ENCODE measurements at places on chromosomes 1 and 21.
A peak's percentile ranks its signal among the peaks of the same experiment; 100 is the strongest.

DNA sequence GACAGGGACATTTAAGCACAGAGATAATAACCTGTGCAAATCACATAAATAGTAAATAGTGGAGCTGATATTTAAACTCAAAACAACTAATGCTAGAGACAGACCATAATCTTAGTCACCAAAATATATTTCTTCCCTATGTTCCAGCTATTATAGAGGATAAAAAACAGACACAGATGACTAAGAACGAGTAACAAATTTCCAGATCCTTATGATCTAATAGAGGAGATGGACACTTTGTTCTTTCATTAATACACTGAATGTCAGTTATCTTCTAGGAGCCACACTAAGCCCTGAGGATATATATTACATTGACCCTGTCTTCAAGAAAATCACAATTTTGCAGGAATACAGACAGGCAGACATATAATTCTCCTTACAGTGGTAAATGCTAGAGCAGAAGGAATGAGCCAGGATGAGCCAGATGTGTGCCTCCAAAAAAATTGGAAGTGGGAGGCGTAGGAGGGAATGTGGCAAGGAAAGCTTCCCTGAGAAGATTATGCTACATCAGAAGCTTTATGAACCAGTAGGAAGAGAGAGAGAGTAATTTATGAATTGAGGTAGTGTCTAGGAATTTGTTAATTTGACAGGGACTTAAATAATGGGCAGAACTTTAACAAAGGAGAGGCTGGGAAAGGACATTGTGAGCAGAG is 395.4 kb upstream of the BEND5 start:
- DNase-seq, result no peak

- no peak for DNase-seq
Measured at GRCh38 chr1:23667411-23667810, 24.2 kb upstream of the RPL11 start.

GRCh38 chr1:79657951-79658658 is 651.6 kb upstream of the ADGRL4 start:
- DNase-seq, result no peak

- DNase-seq, result no peak
Measured at GRCh38 chr1:108758796-108759195, 12.3 kb downstream of the STXBP3 start.

DNA sequence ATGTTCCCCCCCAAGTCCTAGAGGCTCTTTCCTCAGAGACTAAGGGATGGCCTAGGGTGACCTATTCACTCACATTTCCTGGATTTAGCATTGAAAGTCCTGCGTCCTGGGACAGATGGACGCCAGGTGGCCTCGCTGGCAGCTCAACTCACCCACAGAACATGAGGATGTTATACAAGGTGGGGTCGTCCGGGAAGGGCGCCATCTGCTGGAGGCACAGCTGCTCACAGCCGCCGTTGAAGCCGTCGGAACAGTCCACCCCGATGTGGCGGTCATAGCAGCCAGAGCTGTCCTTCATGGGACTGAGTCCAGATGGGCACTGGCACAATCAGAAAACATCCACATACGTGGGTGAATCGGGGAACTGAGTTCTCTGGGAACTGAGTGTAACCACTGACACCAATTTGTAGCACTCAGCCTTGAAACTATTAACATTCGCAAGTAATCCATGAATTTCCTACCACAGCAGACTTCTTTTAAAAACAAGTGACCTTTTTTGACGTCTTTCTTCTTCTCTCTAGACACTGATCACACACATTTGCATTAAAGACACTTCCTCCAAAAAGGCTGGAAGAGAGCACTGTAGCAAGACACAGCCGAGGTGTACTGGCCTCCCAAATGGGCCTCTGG is 215.4 kb downstream of the ASTN1 start:
- no peak for DNase-seq

GRCh38 chr1:110214454-110215404 is 4.6 kb downstream of the KCNC4 start:
- DNase-seq, result no peak

DNA sequence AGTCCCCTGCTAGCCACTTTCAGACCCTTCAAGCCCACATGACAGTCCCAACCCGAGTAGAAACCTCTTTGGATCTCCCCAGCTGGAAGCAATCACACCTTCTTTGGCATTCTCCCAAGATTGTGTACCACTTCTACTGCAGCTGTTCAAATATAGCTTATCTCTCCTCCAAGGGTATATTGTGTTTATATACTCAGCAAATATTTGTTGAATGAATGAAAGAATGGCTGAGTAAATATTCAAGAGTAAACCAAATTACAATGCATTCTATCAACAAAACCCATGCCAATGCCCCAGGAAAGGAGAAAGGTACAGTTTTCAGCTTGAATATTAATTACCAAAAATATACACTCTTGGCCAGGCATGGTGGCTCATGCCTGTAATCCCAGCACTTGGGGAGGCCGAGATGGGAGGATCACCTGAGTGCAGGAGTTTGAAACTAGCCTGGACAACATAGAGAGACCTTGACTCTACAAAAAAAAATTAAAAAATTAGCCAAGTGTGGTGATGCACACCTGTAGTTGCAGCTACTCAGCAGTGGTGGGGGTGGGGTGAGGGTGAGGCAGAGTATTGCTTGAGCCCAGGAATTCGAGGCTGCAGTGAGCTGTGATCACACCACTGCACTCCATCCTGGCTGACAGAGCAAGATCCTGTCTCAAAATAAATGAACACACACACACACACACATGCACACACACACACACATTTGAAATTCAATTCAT is 68.5 kb downstream of the NIBAN1 start:
- no peak for DNase-seq

GRCh38 chr21:34518301-34518700 is 6.3 kb upstream of the KCNE1 start:
- DNase-seq, result no peak

- no peak for DNase-seq
Measured at GRCh38 chr1:200731654-200732332, 6.9 kb upstream of the CAMSAP2 start.

GRCh38 chr21:33013626-33014025 is 12.1 kb upstream of the OLIG2 start:
- DNase-seq, result no peak

- no peak for DNase-seq
Measured at GRCh38 chr1:19651141-19651737, 7.1 kb downstream of the NBL1 start.

GRCh38 chr1:207401578-207401977 is 52.5 kb upstream of the CR2 start:
- no peak for DNase-seq

GRCh38 chr1:11728126-11728806 is 7.7 kb upstream of the AGTRAP start:
- no peak for DNase-seq

GRCh38 chr1:221963742-221964141 is 221.9 kb upstream of the DUSP10 start:
- no peak for DNase-seq

- DNase-seq, result no peak
Measured at GRCh38 chr1:34984435-34984792, 733 bp downstream of the TMEM35B start.

DNA sequence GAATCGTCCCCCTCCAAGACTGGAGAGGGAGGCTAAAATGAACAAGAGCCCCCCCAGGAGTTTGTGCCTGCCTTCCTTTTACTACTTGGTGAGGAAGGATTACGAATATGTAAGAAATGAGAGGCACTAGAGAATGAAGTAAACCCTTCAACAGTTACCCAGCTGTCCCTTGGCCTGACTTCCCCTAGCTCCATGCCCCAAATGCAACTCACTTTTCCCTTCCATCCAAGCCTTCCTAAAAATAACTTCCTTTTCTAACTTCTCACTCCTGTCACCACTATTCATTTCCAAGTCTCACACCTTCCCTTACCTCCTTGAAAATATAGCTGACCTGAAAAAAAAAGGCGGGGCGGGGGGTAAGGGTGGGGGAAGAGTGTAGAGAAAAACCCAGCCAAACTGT is 96.6 kb upstream of the HNRNPU start:
- no peak for DNase-seq

GRCh38 chr1:11280719-11281376 is 7.8 kb downstream of the UBIAD1 start:
- peak; percentile 23 for DNase-seq

DNA sequence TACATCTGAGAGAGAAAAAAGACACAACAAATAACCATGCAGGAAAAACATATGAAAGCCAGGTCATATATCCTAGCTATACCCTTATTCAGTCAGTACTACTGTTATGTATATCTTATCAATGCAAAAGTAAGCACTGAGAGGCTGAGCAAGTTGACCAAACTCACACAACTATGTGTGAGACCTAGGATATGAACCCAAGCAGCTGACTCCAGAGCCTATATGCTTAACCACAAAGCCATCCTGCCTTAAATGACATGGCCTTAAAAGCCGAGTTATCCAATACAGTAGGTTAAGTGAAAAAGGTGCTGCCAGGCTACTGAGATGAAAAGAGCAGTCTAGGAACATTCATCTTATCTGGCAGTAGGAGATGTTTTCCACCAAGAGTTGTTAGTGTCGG is 151.6 kb downstream of the RERE start:
- DNase-seq, result no peak

GRCh38 chr1:23799570-23800399 is 769 bp downstream of the GALE start:
- DNase-seq, result peak; percentile 20

- no peak for DNase-seq
Measured at GRCh38 chr1:28631713-28632112, 11.2 kb downstream of the TAF12 start.

- DNase-seq, result no peak
Measured at GRCh38 chr1:9901148-9902059, 8.7 kb downstream of the CTNNBIP1 start.

DNA sequence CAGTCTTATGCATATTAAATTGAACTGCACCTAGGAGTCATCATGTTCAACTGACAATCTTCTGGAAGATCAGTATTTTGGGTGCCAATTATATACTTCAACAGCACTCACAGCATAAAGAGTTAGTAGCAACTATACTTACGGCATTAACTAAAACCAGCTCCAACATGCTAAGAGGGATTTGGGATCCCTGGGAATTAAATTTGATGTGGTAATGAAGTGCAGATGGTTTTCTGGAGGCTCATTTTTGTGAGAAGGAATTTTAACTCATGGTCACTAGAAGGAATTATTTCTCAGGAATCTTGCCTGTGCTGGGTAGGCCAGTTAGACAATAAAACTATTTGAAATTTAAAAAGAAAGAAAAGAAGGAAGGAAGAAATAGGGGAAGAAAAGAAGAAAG is 18.3 kb downstream of the IFI44 start:
- DNase-seq, result no peak

DNA sequence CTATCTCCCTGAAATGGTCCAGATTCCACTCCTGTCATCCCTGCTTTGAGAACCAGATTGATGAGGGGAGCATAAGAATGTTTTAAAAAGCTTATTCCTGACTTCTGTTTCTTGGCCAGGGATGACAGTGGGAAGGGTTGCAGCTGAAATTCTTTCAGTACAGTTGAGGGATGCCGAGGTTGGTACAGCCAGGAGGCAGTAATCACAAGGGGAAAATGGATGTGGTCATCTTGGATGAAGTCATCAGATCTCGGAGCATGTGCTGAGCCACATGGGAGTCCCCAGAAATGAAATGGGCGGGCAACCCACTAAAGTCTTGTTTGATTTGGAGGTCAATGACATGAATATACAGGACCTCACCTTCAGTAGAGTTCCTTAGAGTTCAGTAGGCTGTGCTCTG is 18.7 kb upstream of the PLA2G2E start:
- DNase-seq, result no peak

DNA sequence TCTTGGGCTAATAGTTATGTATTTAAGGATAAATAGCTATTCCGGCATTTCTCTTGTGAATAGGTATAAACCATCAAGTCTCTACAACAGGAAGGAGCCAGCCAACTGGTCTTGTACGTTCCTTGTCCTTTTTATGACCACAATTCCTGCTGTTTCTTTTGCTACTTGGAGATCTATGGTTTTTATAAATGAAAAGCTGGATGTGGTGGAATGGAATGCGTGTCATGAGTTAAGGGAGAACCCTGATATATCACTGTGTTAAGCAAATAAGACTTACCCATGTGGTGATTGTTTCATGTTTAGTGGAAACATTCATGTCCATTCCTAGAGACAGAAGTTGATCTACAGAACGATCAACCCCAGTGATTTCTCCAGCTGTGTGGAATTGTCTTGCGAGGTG is 282.1 kb downstream of the RPS6KC1 start:
- no peak for DNase-seq

GRCh38 chr1:155970531-155971167 is 7.7 kb downstream of the ARHGEF2 start:
- peak; percentile 50 for DNase-seq

- DNase-seq, result no peak
Measured at GRCh38 chr21:16072221-16072620, 342.4 kb downstream of the USP25 start.

DNA sequence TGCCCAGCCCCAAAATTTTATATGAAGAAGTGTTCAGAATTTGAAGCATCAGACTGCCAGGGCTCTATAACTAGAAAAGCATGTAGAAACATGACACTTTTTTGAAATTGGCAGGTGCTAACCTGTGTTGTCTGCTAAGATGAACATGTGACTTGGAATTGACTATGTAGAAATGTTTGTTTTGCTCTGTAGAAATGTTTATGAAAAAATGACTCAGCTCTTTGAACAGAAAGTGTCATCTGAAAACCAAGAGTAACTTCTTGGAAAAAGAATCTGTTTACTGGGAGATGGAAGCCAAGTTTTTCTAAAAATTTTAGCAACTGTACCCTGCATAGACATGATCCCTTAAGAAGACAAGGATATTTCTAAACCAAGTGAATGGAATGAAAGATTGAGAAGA is 59.2 kb downstream of the LHX9 start:
- no peak for DNase-seq

DNA sequence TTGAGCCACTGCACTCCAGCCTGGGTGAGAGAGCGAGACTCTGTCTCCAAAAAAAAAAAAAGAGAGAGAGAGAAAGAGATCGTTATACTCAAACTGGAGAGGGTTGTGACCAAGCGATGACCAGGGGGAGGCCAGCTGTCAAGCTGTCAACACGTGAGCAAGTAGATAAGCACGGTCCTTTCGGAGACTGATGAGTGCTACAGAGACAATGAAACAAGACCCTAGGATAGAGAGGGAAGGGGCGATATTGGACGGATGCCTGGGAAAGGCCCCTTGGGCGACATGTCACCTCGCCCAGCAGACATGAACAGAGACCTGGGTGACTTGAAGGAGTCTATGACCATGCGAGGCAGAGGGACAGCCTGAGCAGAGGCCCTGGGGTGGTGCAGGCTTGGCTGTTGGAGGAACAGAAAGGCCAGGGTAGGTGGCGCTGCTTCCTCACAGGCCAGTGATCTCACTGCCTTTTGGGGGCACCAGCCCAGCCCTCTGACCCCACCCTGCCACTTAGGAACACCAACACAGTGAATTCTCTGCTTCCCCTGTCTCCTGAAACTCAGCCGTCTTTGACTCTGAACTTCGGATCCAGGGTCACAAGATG is 100.8 kb upstream of the IFFO2 start:
- no peak for DNase-seq

DNA sequence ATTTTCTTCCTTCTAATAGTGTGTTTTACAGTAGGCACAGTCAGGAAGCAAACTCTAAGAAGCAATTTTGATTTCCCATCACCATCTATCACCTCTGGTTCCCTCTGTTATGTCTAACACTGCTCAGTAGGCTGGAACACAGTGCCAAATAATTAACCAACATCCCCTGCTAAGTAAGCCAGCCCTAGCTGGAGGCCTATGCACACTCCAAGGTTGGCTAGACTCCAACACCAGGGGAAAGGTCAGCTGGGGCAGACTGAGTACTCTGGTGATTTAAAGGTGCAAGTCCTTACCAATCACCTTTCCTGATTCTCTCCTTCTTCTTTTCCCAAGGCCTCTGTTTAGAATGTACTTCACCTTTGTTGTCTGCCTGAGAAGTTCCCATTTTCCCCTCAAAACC is 46.5 kb upstream of the BEND5 start:
- DNase-seq, result no peak

GRCh38 chr1:115544131-115544530 is 97.6 kb upstream of the VANGL1 start:
- no peak for DNase-seq

Measured in memory B cell (primary cell).